Pulmonary artery endothelial cell (primary cell): ENCODE measurements at places on chromosomes 2 and 18. TPM values are rescaled to one million over a fixed set of nuclear protein-coding genes. Genes with fewer than 3 reads are reported as not detected.

The FSHR gene
- total RNA-seq = not detected in 2 replicates

The UGT1A4 gene
- not detected in 2 replicates for total RNA-seq

The ARHGAP28 gene
- total RNA-seq = 0.39 and 4.4 TPM in 2 replicates

GRCh38 chr18:50638016-50638883, 78.4 kb downstream of the MAPK4 start:
- DNase-seq = no peak

GRCh38 chr2:218870984-218871344, 9.7 kb upstream of the WNT10A start:
- no peak for DNase-seq

GRCh38 chr18:24016643-24017042, 2.1 kb downstream of the TTC39C start:
- no peak for DNase-seq

DNA sequence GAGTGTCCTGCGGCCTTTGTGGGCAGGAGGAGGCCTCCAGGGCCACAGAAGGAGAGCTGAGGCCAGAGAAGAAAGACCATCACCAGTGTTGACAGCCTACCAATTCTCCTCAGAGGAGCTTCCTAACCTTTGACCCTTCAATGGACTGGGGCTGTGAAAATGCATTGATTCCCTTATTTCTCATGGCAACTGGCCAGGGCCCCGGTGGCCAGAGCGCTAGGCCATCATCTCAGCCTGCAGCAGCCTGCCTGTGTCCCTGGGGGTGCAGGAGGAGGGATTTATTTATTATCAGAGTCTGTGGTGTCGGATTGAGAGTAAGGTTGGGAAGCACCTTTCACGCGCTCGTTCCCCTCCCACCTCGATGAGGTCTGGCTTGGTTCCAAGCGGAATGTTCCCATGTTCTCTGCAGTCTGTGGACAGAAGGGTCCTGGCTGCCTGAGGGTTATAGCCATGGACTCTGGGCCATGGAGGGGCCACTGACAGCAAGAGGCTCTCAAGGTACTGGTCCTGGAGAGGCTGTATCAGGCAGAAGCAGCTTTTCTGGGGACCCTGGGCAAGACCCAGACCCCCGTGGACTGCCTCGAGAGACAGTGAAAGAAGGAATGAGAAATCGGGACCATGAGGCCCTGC, 53.8 kb downstream of the CYP27C1 start:
- no peak for DNase-seq

DNA sequence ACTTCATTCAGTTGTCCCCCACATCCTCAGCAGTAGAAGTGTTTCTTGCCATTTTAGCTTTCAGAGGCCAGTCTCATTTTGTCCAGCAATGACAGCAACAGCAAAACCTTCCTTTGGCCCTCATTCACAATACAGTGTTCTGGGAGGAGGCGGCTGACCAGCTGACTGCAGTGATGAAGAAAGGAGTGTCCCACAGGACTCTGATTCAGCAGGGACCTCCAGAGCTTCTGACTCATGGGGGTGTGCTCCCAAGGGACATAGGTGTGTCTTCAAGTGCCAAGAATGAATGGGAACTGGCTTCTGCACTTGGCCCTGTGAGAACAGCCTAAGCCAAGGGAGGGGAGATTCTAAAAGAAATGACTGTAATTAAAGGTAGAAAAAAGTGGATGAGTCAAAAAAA, 147.0 kb upstream of the PELI1 start:
- DNase-seq = no peak

DNA sequence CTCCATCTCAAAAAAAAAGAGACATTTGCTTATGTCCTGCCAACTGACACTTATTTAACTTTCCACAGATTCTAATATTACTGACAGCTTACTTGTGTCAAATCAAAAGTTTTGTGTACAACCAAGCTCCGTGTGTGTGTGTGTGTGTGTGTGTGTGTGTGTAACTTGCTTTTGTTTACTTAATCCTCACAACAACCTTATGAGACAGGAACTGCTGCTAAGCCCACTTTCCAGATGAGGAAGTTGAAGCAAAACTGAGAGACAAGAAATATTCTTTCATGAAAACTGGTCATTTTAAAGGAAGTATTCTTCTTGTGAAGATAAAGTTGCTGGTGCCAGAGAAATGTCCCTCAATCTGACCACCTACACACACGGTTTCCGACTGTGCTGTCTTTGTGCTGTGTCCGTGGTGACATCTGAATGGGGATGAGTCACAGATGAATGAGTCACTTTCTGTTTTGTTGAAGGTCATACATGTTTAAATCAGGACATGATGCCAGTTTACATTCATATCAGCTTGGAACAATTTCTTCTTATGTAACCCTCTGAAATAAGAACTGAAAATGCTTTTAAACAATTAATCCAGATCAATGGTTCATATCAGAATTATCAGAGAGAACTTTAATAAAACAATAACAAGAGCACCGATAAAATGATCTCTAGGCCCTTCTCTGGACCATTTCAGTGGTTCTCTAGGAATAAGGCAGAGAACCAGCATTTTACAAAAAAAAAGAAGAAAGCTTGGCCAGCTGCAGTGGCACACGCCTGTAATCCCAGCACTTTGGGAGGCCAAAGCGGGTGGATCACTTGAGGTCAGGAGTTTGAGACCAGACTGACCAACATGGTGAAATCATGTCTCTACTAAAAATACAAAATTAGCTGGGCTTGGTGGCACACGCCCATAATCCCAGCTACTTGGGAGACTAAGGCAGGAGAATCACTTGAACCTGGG, 95.5 kb downstream of the THNSL2 start:
- DNase-seq = no peak
